ENCODE measurements at places on chromosomes 6 and 20. TPM values are rescaled to one million over a fixed set of nuclear protein-coding genes. Genes with fewer than 3 reads are reported as not detected.
A peak's percentile ranks its signal among the peaks of the same experiment; 100 is the strongest.

The ZNF311 gene
- total RNA-seq = 0.53 TPM

The LPA gene
- not detected for total RNA-seq

The FGD2 gene
- 4.7 TPM for total RNA-seq

The CRISP3 gene
- not detected for total RNA-seq

The CSTF1 gene
- 61.5 TPM for total RNA-seq

The SLC13A3 gene
- total RNA-seq = not detected

- H3K4me3 ChIP-seq = no peak overlapping the region
- H3K27ac ChIP-seq = no peak overlapping the region
- no peak for DNase-seq
- no peaks in the 10 kb centered on the region for H3K27me3 ChIP-seq
- H3K4me1 ChIP-seq = no peaks in the 10 kb centered on the region
These were observed 51.9 kb downstream of the LRFN2 start for GRCh38 chr6:40535110-40535818.

- no peak for DNase-seq
- peak overlapping the region; percentile 67 for H3K4me3 ChIP-seq
- H3K27ac ChIP-seq = no peak overlapping the region
- peaks cover 24% of the 10 kb centered on the region for H3K36me3 ChIP-seq
- H3K27me3 ChIP-seq = peaks cover 22% of the 10 kb centered on the region
These were observed 694 bp upstream of the FAM120B start for GRCh38 chr6:170305805-170306323.

- H3K36me3 ChIP-seq = no peaks in the 10 kb centered on the region
- DNase-seq = no peak
- H3K4me3 ChIP-seq = no peak overlapping the region
- peaks cover 9% of the 10 kb centered on the region for H3K27me3 ChIP-seq
- H3K4me1 ChIP-seq = no peaks in the 10 kb centered on the region
These were observed 49.9 kb upstream of the PBOV1 start for GRCh38 chr6:138267971-138268895.

GRCh38 chr20:17898548-17898994 lies 70.0 kb downstream of the SNX5 start:
- peaks cover 40% of the 10 kb centered on the region for H3K4me1 ChIP-seq
- H3K36me3 ChIP-seq = no peaks in the 10 kb centered on the region
- peaks cover 28% of the 10 kb centered on the region for H3K27me3 ChIP-seq
- H3K27ac ChIP-seq = no peak overlapping the region

DNA sequence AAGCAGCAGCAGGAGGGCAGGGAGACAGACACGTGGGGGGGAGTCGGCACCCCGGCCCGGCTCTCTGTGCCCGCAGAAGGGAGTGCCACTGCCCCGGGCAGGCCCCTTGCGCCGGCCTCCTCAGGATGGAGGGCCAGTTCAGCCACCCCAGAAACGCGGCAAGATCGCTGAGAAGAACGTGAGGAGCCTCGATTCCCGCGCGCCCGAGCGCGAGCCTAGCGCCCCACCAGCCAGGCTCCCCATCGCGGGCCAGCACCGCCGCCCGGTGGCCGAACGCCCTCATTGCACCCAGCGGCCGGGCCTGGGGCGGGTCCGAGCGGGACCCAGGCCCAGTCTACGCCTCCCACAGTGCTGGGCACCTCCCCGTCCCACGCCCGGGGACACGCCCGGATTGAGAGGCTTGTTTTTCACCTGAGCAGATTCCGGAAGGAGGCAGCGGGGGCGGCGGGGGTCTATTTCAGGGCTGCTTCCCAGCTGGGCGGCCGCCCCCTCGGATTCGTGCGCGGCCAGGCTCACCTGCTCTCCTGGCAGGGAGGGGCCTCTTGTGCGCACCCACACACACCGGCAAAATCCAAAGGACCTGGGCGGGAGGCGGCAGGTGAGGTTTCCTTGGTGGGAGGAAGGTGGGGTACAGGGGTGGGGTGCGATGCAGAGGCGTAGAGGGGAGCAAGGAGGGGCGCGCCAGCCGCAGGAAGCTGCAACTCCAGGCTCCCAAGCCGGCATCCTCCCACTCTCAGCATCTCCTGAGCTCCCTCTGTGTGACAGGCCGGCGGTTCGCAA lies 9.0 kb upstream of the GRM4 start:
- peak; percentile 60 for DNase-seq
- H3K27ac ChIP-seq = no peak overlapping the region
- H3K27me3 ChIP-seq = peaks cover 65% of the 10 kb centered on the region
- H3K4me1 ChIP-seq = no peaks in the 10 kb centered on the region
- no peaks in the 10 kb centered on the region for H3K36me3 ChIP-seq

DNA sequence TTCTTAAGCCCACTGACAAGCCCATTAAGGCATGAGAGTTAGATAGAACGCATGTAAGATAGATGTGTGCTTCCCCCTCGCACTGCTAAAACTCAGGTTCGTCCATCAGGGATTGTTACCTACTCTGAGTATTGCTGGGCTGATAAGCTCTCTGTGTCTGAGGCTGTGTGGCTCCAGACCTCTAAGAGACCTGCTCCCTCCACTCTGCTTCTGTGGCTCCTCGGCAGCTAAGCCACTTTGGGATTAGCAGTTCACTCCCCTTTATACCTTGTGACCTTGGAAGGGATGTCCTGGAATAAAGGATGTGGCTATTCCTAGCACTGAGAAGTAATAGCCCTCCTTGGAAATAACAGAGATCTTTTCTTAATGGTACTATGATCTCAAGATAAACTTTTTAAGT lies 164.9 kb downstream of the TMEM242 start:
- peaks cover 5% of the 10 kb centered on the region for H3K36me3 ChIP-seq
- H3K4me1 ChIP-seq = peaks cover 3% of the 10 kb centered on the region
- no peaks in the 10 kb centered on the region for H3K27me3 ChIP-seq
- DNase-seq = no peak
- H3K4me3 ChIP-seq = no peak overlapping the region

- H3K27ac ChIP-seq = no peak overlapping the region
- no peak overlapping the region for H3K4me3 ChIP-seq
- no peaks in the 10 kb centered on the region for H3K36me3 ChIP-seq
- no peaks in the 10 kb centered on the region for H3K4me1 ChIP-seq
These were observed 122.1 kb upstream of the PHACTR1 start for GRCh38 chr6:12594530-12594893.
